ENCODE measurements at places on chromosomes 16 and 17. TPM values are rescaled to one million over a fixed set of nuclear protein-coding genes. Genes with fewer than 3 reads are reported as not detected.

PDILT gene
- total RNA-seq, result not detected

KRT28 gene
- total RNA-seq, result not detected

ICAM2 gene
- total RNA-seq, result 57.5 TPM

GAS2L2 gene
- total RNA-seq, result 0.75 TPM

CSH1 gene
- not detected for total RNA-seq

RCVRN gene
- not detected for total RNA-seq

GRCh38 chr17:59616253-59616920 lies 3.3 kb upstream of the CLTC start:
- DNase-seq, result no peak
- H3K36me3 ChIP-seq, result no peaks in the 10 kb centered on the region
- peaks cover 15% of the 10 kb centered on the region for H3K4me1 ChIP-seq
- H3K27me3 ChIP-seq, result no peaks in the 10 kb centered on the region
- H3K4me3 ChIP-seq, result no peak overlapping the region

GRCh38 chr17:49343273-49343672 lies 18.8 kb downstream of the ZNF652 start:
- H3K27ac ChIP-seq, result no peak overlapping the region
- no peaks in the 10 kb centered on the region for H3K36me3 ChIP-seq
- no peak for DNase-seq
- H3K4me3 ChIP-seq, result no peak overlapping the region
- peaks cover 14% of the 10 kb centered on the region for H3K4me1 ChIP-seq
- H3K27me3 ChIP-seq, result no peaks in the 10 kb centered on the region

- H3K27me3 ChIP-seq, result no peaks in the 10 kb centered on the region
- DNase-seq, result no peak
- peak overlapping the region; percentile 94 for H3K27ac ChIP-seq
These were observed 5.9 kb upstream of the SPAG7 start for GRCh38 chr17:4973256-4974114.

DNA sequence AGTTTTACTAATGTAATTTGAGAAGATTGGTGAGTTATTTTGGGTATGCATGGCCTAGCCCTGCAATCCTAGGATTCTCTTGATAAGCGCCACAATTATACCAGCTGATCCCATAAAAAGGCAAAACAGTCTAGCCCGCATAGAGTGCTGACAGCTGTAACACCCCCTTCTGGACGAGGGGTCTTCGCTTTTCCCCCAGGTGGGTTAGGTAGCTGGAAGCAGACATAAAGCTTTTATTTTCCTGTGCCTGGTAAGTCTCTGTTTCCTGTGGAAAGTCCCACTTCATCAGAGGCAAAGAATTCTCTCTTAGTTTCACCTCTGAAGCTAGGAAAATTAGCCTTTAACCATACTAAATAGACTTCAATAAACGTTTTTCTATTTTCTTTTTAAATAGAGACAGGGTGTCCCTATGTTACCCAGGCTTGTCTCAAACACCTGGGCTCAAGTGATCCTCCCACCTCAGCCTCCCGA lies 108.3 kb downstream of the YPEL2 start:
- peak overlapping the region; percentile 63 for H3K27ac ChIP-seq
- no peak overlapping the region for H3K4me3 ChIP-seq
- H3K27me3 ChIP-seq, result no peaks in the 10 kb centered on the region
- H3K4me1 ChIP-seq, result peaks cover 43% of the 10 kb centered on the region

GRCh38 chr16:5633845-5634440 lies 536.3 kb upstream of the EEF2KMT start:
- no peak overlapping the region for H3K4me3 ChIP-seq
- no peak for DNase-seq
- H3K27me3 ChIP-seq, result no peaks in the 10 kb centered on the region
- no peak overlapping the region for H3K27ac ChIP-seq

GRCh38 chr17:65751263-65751662 lies 189.8 kb upstream of the AXIN2 start:
- no peak overlapping the region for H3K4me3 ChIP-seq
- no peaks in the 10 kb centered on the region for H3K27me3 ChIP-seq
- DNase-seq, result no peak
- H3K27ac ChIP-seq, result peak overlapping the region; percentile 59
- H3K36me3 ChIP-seq, result no peaks in the 10 kb centered on the region

DNA sequence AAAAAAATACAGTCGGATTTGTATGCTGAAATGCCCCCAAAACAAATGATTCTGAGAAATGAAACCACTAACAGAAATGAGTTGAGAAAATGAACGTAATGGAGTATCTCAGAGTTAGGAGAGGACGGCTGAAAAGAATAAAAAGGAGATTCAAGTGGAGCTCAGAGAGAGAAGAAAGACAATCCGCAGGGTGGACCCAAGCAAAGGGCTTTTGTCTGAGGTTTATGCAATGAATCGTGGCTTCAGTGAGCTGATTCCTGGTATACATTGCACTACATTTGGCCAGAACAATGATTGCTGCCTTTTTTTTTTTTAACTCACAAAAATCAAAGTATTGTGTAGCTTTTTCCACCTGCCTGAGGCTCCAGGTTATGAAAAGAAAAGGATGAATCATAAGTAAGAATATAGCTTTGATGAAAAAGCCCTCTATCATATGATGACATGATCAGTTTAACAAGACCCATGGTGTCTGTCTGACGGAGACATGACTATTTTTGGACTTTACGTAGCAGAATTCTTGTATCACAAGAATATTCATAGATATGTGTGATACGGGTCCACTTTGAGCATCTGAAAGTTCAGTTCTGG lies 4.4 kb upstream of the MED9 start:
- no peak overlapping the region for H3K4me3 ChIP-seq
- peaks cover under 1% of the 10 kb centered on the region for H3K4me1 ChIP-seq
- no peak overlapping the region for H3K27ac ChIP-seq
- no peak for DNase-seq
- H3K36me3 ChIP-seq, result no peaks in the 10 kb centered on the region
- no peaks in the 10 kb centered on the region for H3K27me3 ChIP-seq

- no peak overlapping the region for H3K4me3 ChIP-seq
- H3K27me3 ChIP-seq, result no peaks in the 10 kb centered on the region
- H3K4me1 ChIP-seq, result no peaks in the 10 kb centered on the region
- H3K36me3 ChIP-seq, result no peaks in the 10 kb centered on the region
- DNase-seq, result no peak
These were observed 160.3 kb upstream of the DYNLRB2 start for GRCh38 chr16:80380514-80380913.

DNA sequence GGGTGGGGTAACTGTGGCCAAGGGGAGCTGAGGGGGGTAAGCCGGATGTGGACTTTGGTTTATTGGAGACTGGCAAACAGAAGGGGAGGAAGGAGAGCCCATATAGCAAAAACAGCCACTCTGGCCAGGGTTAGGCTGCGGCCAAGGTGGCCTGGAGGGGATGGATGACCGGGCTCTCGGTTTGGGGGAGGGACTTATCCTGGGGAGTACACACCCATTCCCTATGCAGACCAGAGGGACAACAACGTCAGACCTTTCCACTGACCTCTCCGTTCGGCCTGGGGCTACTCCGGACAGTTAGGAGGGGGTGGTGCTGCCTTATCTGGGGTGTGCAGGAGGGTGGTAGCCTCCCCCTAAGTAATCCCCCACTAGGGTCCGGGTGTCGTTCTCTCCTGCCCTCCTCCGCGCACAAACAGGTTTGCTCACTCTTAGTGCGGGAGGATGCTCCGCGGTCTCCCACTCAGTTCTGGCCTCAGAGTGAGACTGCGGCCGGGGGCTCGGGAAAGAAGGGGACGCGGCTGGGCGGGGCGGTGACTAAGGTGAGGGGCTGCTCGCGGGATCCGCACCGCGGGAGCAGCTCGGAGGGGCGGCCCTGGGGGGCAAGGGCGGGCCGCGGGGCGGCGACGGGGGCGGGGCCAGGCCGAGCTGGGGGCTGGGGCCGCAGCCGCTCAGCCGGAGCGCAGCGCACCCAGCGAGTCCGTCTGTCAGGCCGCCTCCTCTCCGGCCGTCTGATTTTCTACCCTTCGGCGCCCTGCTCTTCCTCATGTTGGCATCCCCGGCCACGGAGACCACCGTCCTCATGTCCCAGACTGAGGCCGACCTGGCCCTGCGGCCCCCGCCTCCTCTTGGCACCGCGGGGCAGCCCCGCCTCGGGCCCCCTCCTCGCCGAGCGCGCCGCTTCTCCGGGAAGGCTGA lies at the start of gene WNK4:
WNK4 (plus strand) TSS at position 675 of the 915 bp plus-strand sequence; CDS start at position 764, 89 bp downstream.
- no peak within 1 kb of the TSS for H3K4me3 ChIP-seq
- H3K36me3 ChIP-seq, result peaks cover 2% of the 10 kb centered on the region
- peaks cover 48% of the 10 kb centered on the region for H3K27me3 ChIP-seq
- H3K4me1 ChIP-seq, result no peaks in the 10 kb centered on the region
- DNase-seq, result no peak

DNA sequence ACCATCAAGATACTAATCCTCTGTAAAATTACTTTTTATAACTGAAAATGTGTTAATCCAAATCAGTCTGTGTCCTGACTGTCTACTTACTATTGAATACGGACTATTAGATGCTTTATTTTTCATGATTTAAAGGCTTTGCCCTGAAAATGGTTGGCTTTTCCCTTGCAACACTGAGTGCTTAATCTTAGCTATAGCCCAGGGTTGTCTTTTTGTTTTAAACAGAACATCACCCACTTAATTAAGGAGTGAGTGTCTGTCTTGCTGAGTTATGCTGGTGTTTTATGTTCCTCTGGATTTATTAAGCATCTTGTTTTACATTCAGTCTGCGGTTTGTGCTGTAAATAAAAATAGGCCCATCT lies 11.0 kb downstream of the FTO start:
- H3K4me1 ChIP-seq, result peaks cover 49% of the 10 kb centered on the region
- no peak overlapping the region for H3K27ac ChIP-seq
- H3K27me3 ChIP-seq, result no peaks in the 10 kb centered on the region
- H3K4me3 ChIP-seq, result no peak overlapping the region
- no peak for DNase-seq

DNA sequence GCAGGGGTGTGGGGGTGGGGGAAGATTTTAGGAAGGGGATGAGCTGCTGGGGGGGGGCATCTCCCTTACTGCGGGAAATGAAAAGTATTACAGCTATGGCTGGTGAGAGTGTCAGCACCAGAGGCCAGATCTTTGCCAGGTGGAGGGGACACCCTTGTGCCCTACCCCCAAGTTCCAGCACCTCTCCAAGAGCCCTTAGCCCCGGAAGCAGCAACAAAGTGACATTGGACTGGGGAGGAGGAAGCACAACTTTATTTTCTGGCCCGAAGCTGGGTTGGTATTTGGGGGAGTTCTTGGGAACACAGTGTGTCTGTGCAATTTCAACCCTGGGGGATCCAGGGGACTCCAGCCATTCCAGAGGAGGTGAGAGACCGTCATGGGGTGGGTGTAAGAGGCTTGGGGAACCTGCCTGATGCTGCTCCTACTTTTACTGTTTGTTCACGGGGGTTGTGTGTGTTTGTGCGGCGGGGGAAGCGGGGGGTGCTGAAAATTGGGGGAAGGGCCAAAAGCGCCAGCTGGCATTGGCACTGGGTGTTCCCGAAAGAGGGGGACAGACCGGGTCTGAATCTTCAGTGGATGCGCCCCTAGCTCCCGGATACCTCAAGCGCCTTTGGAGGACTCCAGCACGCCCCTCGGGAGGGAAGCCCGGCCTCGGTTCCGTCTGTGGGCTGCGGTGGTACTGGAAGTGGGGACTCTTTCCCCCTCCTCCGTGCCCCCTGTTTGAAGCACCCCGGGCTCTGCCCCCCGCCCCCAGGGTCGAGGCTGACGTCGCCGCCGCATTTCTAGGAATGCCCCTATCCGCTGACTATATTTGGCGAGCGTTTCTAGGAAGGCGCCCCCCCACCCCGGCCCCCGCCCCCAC lies 230.3 kb downstream of the MRTFB start:
- H3K4me3 ChIP-seq, result peak overlapping the region; percentile 93
- H3K36me3 ChIP-seq, result no peaks in the 10 kb centered on the region
- no peaks in the 10 kb centered on the region for H3K27me3 ChIP-seq
- DNase-seq, result peak; percentile 53

- no peaks in the 10 kb centered on the region for H3K36me3 ChIP-seq
- no peak for DNase-seq
- no peak overlapping the region for H3K27ac ChIP-seq
- H3K4me3 ChIP-seq, result no peak overlapping the region
These were observed 44.6 kb downstream of the GNA13 start for GRCh38 chr17:65011966-65012365.

- DNase-seq, result no peak
- H3K27ac ChIP-seq, result no peak overlapping the region
- no peaks in the 10 kb centered on the region for H3K4me1 ChIP-seq
- H3K4me3 ChIP-seq, result no peak overlapping the region
- no peaks in the 10 kb centered on the region for H3K36me3 ChIP-seq
These were observed 266.4 kb upstream of the RPL38 start for GRCh38 chr17:73936908-73937627.

- no peak for DNase-seq
- no peaks in the 10 kb centered on the region for H3K27me3 ChIP-seq
These were observed 61.7 kb downstream of the KCNJ2 start for GRCh38 chr17:70230850-70231640.

- no peaks in the 10 kb centered on the region for H3K27me3 ChIP-seq
- no peaks in the 10 kb centered on the region for H3K36me3 ChIP-seq
- no peak overlapping the region for H3K4me3 ChIP-seq
- H3K27ac ChIP-seq, result no peak overlapping the region
These were observed 18.2 kb upstream of the METTL2A start for GRCh38 chr17:62405451-62405850.

DNA sequence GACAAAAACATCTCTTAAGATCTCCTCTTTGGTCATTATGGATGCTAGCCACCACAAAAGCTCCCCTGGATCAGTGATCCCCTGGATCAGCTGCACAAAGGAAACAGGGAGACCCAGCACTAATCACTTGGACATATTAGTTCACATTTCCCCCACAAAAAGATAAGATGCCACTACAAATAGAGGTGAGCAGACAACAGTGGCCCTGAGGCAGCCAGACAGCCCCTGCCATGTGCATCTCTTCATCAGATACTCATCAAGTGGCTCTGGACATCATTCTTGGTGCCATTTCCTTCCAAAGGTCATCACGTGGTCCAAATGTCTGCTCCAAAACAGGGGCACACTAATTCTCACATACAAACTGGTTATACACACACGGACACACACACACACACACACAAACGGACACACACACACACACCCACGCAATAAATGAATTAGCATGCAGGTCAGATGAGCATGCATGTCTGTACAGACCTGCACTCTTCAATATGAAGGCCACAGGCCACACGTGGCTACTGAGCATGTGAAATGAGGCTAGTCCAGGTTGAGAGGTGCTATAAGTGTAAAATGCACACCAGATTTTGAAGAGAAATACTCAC lies 4.1 kb downstream of the USP36 start:
- H3K27me3 ChIP-seq, result no peaks in the 10 kb centered on the region
- DNase-seq, result no peak
- no peak overlapping the region for H3K27ac ChIP-seq
- no peak overlapping the region for H3K4me3 ChIP-seq
- peaks cover 9% of the 10 kb centered on the region for H3K4me1 ChIP-seq

DNA sequence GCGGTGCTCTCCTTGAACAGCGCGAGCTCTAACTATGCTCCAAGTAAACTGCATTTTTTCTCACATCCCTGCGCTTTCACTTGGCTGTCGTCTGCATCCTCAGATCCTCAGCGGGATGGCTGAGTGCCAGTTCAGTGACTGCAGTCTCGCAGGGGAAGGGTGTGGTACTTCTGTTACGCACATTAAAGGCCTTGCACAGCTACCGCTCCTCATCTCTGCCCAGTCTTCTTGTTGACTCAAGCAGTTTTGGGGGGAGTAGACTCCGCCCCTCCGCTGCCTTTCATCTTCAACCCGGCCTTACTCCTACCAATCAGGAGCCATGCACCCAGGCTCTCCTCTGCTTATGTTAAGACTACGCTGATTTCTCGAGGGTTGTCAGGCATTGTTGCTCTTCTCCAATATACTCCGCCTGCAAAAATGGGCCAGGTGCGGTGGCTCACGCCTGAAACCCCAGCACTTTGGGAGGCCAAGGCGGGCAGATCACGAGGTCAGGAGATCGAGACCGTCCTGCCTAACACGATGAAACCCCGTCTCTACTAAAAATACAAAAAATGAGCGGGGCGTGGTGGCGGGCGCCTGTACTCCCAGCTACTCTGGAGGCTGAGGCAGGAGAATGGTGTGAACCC lies 10.0 kb downstream of the ATP5PD start:
- peaks cover 11% of the 10 kb centered on the region for H3K4me1 ChIP-seq
- peak overlapping the region; percentile 86 for H3K27ac ChIP-seq
- H3K27me3 ChIP-seq, result no peaks in the 10 kb centered on the region
- no peaks in the 10 kb centered on the region for H3K36me3 ChIP-seq

All from gastrocnemius medialis (tissue), 4 donors.